ENCODE measurements at places on chromosomes 1 and 21.
A peak's percentile ranks its signal among the peaks of the same experiment; 100 is the strongest.

GRCh38 chr1:5908461-5909375 is 83.5 kb downstream of the NPHP4 start:
- DNase-seq, result no peak

DNA sequence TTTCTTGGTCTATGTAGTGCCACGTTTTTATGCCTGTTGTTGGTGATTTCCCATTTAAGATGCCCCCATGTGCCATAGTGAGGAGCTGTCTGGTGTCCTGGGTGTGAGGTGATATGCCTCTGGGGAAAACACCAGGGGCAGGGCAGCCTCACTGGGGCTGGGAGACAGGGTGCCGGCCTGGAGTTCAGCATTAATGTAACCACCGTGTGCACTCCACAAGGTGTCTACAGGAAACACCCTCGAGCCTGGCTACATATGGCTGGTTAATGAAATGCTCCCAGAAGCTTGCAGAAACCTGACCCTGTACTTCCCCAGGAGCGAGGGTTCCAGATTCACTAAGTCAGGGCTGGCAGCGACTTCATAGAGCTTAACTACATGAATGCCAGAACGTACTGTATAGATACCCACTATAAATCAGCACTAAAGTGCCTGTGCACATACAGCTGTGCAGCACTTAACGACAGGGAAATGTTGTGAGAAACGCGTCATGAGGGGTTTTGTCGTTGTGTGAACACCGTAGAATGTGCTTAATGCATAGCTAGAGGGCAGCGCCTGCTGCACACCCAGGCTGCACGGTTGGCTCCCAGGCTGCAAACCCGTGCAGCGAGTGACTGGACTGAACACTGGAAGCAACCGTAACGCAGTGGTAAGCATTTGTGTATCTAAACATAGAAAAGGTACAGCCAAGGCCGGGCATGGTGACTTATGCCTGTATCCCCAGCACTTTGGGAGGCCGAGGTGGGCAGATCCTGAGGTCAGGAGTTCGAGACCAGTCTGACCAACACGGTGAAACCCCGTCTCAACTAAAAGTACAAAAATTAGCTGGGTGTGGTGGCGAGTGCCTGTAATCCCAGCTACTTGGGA is 10.4 kb downstream of the TFF2 start:
- DNase-seq, result no peak

DNA sequence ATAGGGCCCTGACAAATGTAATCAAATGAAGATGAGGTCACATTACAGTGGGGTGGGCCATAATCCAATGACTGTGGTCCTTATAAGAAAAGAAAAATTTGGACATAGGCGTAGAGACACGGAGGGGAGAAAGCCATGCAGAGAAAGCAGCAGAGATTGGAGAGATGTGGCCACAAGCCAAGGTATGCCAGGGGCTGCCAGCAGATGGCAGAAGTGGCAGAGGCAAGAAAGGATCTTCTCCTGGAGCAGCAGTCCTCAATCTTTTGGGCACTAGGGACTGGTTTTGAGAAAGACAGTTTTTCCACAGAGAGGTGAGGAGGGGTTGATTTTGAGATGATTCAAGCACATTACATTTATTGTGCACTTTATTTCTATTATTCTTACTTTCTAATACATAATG is 355.1 kb downstream of the NPHP4 start:
- DNase-seq, result no peak

DNA sequence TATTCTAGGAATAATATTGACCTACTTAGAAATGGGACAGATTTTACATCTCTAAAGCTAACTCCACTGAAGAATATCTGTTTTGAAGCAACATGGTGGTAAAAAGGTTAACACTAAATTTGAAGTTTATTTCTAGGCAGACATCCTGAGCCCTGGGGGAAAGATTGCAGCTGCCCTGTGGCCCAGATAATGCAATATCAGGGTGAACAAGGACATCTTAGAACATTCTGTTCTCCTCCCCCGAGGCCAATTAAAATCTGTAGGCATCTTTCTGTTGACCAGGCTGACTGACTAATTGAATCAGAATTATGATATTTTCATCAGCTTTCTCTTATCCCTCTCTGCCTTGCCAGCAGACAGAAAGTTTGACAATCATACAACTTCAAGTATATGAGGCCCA is 149.8 kb upstream of the DUSP10 start:
- DNase-seq, result no peak

GRCh38 chr1:42369471-42369870 is 11.1 kb upstream of the RIMKLA start:
- no peak for DNase-seq

DNA sequence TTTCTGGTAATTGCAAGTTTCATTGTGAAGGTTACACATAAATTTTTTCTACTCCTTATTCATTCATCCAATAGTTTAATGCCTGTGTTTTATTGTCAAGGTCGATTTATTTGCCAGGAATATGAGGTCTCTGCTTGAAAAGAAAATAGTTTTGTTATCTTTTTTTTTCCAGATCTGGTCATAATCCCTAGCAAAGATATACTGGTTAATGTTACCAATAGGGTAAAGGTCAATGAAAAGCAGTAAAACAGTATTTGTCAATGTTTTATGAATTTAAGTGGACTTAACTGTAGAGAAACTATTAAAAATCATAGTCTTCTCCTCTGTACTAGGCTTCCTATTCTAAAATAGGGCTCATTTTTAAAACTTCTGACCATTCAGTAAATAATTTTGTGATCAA is 8.1 kb upstream of the FMO3 start:
- DNase-seq, result no peak

GRCh38 chr21:45128613-45129188 is 54.3 kb downstream of the ADARB1 start:
- peak; percentile 52 for DNase-seq
